ENCODE measurements at places on chromosomes 1 and 21. TPM values are rescaled to one million over a fixed set of nuclear protein-coding genes. Genes with fewer than 3 reads are reported as not detected.

FAM163A gene
- not detected for total RNA-seq

CDC20 gene
- total RNA-seq, result 143 TPM

DFFA gene
- 105 TPM for total RNA-seq

WNT4 gene
- not detected for total RNA-seq

Measured in endodermal cell (in vitro differentiated cells).